Fibroblast of pulmonary artery (primary cell): ENCODE measurements at places on chromosomes 11 and 22.

GRCh38 chr11:26112264-26112663 is 219.7 kb upstream of the ANO3 start:
- no peak for DNase-seq

GRCh38 chr11:121023848-121024751 is at the start of gene TBCEL:
TBCEL (plus strand) TSS chr11:121024102; CDS start chr11:121045691, 21,589 bp downstream.
- DNase-seq = peak; percentile 85

GRCh38 chr11:62236187-62236586 is 5.9 kb upstream of the SCGB1D2 start:
- no peak for DNase-seq

DNA sequence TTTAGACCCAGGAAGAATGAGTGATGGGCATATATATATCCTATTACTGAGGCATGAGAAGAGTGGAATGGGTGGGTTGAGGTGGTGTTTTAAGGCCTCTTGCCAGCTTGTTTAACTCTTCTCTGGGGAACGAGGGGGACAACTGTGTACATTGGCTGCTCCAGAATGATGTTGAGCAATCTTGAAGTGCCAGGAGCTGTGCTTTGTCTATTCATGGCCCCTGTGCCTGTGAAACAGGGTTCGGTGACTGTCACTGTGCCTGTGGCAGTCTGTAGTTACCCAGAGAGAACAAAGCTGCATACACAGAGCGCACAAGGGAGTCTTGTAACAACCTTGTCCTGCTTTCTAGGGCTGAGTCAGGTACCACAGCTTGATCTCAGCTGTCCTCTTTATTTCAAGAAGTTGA is 11.7 kb downstream of the LIMK2 start:
- no peak for DNase-seq

GRCh38 chr11:103870821-103871309 is 165.6 kb upstream of the DDI1 start:
- peak; percentile 27 for DNase-seq

DNA sequence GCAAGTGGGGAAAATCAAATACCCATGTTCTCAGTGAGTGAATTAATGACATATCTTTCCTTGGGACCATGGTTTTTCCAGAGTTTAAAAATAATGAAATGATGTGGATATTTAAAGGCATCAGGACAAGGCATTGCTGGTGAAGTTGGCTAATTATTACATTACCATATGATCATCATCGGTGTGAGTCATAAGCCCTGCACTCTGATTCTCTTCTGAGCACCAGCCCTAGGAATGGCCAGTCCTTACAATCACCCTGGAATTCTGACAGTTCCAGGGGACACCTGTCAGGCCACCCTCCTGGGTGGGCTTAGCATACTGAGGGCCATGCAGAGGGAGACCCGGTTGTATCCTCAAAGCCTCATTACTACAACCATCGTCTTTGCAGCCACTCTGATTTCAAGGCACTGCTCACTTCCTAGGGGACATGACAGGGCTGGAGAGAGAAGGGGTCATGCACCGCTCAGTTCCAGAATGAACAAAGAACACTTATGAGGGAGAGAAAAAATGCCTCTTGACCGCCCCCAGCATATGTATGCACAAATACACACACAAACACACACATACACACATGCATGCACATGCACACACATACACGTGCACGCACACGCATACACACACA is 365.0 kb downstream of the MIAT start:
- no peak for DNase-seq

DNA sequence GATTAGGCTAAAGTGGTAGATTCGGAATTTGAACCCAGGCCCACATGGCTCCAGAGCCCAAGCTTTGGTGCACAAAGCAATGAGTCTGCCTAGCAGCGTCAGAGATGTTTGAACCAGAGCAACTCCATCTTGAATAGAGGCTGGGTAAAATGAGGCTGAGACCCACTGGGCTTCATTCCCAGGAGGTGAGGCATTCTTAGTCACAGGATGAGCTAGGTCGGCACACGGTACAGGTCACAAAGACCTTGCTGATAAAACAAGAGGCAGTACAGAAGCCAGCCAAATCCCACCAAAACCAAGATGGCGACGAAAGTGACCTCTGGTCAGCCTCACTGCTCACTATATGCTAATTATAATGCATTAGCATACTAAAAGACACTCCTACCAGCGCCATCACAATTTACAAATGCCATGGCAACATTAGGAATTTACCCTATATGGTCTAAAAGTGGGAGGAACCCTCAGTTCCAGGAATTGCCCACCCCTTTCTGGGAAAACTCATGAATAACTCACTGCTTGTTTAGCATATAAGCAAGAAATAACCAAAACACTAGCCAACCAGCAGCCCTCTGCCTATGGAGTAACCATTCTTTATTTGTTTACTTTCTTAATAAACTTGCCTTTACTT is 40.3 kb upstream of the DAGLA start:
- peak; percentile 32 for DNase-seq

DNA sequence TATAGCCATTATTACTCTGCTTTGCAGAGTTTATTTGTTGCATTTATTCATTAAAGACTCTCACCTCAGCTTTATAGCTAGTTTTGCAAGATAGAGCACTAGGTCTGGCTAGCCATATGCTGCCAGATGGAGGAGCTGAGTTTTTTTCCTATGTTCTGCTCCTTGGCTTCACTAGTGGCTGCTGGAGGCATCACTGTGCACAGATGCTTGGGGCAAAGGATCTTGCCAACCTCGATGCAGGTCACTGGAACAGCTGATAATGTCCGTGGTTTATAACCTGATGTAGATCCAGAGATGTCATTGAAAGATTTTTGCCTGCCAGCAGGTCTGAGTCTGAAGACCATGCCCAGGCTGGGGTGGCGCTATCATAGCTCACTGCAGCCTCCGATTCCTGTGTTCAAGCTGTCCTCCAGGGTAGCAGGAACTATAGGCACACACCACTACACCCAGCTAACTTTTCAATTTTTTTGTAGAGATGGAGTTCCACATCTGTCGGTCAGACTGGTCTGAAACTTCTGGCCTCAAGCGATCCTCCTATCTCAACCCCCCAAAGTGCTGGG is 63.2 kb downstream of the PACS1 start:
- DNase-seq = no peak

- DNase-seq = no peak
Measured at GRCh38 chr11:72704028-72704782, 30.0 kb upstream of the PDE2A start.

GRCh38 chr11:65585396-65586246 is 9.8 kb downstream of the EHBP1L1 start:
- DNase-seq = no peak

DNA sequence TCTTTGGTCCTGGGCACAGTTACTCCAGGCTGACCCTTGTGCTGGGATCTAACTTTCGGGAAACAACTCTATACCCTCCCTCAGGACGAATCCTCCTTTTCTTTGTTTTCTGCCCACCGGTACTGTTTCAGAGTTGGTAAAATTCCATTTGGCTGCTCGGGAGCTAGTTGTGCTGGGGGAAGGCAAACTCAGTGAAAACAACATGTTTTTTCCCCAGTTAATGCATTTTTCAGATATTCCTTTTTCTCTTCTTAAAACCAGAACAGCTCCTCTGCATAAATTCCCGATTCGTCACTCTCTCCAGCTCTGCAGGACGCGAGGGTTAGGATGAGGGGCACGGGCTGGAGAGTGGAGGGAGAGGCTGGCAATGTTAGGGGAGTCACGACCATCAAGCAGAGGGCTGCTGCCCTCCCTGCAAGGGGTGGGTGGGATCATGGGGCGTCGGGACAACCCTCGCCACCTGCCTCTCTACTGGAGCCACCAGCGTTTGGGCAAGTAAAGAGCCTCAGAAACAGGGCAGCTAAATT is 31.3 kb downstream of the LRRC10B start:
- no peak for DNase-seq

DNA sequence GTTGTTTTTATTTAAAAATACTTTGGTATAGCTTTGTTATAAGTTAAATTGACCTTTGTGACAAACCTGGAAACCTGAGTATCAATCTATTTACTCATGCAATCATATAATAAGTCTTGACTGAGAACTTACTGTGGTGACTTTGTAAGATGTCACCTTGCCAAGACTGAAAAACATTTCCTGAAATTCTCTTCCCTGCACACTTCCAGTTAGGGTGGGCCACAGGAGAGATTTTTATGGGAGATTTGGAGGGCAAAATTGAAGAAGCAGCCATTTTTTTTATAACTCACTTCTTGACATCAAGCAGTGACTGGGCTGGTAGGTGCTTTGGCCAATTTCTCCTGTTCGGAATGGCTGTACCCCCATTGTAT is 31.4 kb upstream of the GLYAT start:
- no peak for DNase-seq

DNA sequence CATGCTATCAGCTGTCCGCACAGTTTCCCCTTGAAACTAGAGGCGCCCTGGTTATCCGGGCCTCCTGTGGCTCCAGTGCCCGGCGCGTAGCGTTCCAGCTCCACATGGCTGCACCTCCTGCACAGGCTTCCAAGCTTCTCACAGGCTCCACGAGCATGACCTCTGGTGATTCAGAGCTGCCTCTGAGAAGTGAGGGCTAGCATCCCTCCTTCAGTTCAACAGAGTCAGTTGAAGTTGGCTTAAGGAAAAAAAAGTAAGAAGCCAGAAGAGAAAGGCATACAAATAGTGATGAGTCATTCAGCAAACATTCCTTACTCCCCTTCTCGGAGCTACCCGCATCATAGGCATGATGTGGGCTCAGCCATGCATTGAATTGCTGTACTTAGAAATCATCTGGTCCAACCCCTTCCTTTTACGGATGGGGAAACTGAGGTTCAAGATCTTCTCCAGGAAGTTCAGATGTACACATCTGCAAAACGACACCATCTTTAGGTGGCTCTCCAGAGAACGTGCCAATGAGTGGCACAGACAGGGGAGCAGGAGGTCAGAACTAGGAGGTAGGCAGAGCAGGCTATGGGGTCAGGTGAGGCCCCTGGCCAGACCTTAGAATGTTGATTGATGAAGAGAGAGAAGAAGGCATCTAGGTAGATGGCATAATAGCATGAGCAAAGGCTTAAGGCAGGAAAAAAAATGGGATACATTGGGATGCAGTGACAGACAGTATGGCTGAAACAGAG is 216.3 kb upstream of the TBCEL start:
- peak; percentile 72 for DNase-seq
